ENCODE measurements at places on chromosomes 16 and 17.

DNA sequence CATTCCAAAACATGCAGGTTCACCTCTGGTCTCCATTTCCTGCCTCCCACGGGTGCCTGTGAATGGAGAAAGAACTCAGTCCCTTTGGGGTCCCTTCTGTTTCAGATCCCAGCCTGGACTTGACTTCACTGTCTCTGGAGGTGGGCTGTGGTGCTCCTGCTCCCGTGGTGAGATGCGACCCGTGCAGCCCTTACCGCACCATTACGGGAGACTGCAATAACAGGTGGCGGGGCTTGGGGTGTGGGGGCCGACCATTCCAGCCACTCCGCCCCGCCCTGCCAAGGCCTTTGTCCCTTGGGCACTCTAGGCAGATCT is 10.5 kb downstream of the LPO start:
- no peak for DNase-seq

GRCh38 chr17:9217151-9218056 is 196.1 kb downstream of the NTN1 start:
- no peak for DNase-seq

- no peak for DNase-seq
These were observed 29.5 kb downstream of the MPRIP start for GRCh38 chr17:17071531-17072360.

- DNase-seq: no peak
These were observed 141.2 kb downstream of the LAT start for GRCh38 chr16:29126057-29126494.

DNA sequence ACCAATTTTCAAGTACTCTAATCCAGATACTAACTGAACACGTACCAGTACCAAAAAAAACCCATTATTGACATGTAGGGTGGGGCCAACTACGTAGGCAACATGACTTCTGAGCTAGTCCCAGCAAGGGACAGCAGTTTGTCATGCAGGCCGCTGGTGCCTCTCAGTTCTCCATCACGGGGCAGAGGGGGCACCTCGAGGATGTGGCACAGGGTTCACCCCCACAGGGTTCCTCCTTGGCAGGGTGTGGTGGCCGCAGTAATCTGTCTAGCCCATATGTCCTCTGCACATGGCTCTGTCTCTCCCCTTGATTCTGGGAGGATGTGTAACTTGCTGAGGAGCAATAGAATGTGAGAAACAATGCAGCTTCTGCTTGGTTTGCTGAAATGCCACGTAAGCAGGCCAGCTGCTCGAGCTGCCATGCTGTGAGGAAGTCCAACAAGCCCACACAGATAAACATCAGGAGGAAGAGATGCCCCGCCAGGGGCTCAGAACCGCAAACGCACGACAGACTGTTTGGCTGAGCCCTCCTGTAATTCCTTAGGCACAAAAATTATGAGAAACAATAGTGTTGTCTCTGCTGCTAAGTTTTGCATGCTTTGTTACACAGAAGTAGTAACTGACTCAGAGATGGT is 62.4 kb downstream of the NT5M start:
- no peak for DNase-seq

GRCh38 chr16:20897253-20897897 is 2.8 kb downstream of the DCUN1D3 start:
- DNase-seq: no peak

DNA sequence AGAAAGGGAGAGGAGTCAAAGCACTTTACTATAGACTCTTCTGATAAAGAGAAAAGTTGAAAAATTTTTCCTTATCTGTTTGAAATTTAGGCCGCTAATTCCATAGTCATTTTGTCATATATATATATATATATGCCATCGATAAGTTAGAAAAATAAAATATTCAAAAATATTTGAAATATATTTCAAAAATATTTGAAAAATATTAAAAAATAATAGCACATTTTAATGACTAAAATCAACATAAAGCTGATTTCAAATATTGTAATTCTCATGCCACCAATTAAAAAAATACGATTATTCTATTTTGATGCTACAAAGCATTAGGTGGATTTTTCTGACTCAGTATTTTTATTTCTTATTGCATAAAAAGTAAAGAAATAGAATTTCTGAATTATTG is 87.1 kb downstream of the KIF2B start:
- DNase-seq: no peak

GRCh38 chr17:57556320-57556719 is 188.8 kb downstream of the CCDC182 start:
- DNase-seq: no peak

- no peak for DNase-seq
These were observed 32.3 kb upstream of the GNA13 start for GRCh38 chr17:65088621-65089360.

- peak; percentile 72 for DNase-seq
These were observed 219.2 kb downstream of the C16orf78 start for GRCh38 chr16:49592546-49593423.

Data from H9 (cell line).